NCI-H446 (cell line): ENCODE measurements at places on chromosomes 7 and 10.

DNA sequence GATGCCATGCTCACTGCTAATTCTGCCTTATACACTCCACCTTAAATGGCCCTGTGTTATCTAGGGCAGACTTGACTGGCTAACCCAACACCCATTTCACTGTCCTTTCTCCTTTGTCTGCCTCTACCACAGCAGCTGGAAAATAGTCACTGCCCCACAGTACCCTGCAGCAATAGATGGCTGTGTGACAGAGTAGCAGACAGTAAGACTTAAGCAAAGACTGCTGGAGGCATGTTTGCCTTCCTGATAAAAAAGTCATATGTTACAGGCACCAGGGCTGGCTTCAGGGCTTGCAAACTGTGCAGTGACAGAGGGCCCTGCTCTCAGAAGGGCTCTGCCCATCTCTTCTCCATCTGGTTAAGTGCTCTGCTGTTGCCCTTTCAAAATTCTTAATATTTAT lies 332.6 kb upstream of the GHITM start:
- DNase-seq, result no peak

DNA sequence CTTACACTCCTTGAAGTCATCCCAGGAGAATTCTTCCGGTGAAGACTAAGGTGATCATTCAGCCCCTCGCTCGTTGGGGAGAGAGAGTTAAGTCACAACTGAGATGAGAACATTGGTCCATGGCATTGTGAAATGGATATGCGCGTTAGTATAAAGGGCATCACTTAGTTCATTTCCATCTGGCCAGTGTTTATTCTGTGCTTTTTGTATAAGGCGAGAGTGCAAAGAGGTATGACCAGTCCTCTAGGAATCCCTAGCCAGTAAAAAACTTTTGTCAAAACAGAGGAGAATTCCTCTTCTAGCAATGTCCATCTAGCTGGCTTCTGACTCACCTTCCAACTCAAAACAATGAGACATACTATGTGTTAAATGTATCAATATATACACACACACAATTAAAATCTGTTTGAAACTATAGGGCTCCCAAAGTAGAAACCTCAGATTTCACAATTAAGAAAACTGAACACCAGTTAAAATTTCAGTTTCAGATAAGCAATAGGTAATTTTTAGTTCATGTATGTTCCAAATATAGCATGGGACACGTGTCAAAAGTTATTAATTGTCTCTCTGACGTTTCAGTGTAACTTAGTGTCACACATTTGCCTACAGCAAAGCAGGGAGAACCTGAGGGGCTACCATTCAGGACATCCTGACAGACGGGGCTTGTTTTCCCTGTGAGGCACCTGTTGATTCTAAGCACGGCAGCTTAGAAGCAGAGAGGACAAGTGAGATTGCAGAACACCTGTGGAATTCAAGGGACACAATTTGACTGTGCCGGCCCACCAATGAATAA lies 158.9 kb downstream of the KLF6 start:
- no peak for DNase-seq

GRCh38 chr10:53697038-53697437 lies 924.5 kb upstream of the MBL2 start:
- no peak for DNase-seq

DNA sequence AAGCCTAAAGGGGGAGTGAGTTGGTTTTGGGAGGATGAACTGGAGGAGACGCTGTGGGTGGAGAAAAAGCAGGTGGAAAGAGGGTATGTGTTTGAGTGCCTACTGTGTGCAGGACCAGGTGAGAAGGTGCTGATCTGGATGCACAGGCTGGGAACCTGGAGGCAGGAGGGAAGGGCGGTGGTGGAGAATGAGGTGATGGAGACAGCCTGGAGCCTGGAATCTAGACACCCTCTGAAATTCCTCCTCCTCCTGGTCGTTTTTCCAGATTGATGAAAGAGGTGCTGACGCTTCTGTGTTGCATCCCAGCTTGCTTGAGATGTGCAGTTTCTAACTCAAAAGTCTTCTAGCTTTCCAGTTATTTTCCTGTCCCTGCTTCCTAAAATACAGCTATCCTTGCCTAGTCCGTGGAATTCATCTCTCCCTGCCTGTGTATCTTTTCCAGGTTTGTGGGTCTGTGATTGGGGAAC lies 67.5 kb downstream of the LRMDA start:
- DNase-seq, result no peak

- no peak for DNase-seq
Observed at GRCh38 chr10:12709521-12709963, 292.0 kb downstream of the CCDC3 start.

- no peak for DNase-seq
Observed at GRCh38 chr7:99728615-99729014, 6.4 kb downstream of the CYP3A7 start.

DNA sequence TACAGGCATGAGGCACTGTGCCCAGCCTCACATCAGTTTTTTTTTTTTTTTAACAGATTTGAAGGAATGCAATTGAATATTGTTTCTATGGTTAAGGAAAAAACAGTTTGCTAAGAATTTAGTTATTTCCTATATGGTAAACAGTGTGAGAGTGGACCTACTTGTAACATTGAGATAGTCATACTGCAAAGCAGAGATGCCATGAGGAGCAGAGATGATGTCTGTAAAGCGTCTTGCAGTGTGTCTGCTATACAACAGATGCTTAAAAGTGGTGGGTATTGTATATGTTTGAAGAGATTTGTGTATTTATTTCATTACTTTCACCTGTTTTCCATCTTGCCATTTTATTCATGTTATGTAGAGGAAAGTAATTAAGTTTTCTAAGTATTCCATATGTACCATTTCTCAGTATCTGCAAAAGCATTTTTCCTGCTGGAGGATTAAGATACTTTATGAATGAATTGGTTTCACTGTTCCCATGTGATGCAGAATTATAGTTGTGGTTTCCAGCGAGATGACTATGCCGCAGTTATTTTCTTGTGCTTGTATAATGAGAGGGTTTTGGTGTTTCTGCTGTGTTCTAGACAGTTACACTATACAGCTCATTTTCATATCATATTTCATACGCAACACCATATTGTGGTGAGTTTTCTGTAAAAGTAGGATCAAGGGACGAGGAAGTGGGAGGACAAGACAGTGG lies 26.6 kb downstream of the TET1 start:
- DNase-seq, result no peak

GRCh38 chr10:30270247-30270646 lies 78.8 kb downstream of the MTPAP start:
- no peak for DNase-seq

- no peak for DNase-seq
Observed at GRCh38 chr7:30450240-30450982, 28.2 kb downstream of the NOD1 start.

DNA sequence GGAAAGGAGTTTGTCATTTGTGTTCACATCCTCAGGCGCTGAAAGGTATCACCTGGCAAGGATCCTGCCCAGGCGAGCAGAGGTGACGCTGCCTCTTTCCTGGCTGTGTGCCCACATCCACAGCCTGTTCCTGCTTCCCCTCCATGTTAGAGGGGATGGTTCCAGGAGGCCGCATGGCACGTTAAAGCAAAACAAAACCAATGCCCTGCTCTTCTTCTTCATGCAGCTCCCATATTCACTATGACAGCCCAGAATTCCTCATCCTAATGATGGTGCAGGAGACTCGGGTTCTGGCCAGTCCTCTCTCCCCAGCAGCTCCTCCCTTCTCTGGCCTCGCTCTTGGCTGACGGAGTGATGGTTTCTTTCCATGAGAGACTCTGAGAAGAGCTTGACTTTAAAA lies 678.5 kb upstream of the ANKRD30A start:
- DNase-seq, result peak; percentile 43

DNA sequence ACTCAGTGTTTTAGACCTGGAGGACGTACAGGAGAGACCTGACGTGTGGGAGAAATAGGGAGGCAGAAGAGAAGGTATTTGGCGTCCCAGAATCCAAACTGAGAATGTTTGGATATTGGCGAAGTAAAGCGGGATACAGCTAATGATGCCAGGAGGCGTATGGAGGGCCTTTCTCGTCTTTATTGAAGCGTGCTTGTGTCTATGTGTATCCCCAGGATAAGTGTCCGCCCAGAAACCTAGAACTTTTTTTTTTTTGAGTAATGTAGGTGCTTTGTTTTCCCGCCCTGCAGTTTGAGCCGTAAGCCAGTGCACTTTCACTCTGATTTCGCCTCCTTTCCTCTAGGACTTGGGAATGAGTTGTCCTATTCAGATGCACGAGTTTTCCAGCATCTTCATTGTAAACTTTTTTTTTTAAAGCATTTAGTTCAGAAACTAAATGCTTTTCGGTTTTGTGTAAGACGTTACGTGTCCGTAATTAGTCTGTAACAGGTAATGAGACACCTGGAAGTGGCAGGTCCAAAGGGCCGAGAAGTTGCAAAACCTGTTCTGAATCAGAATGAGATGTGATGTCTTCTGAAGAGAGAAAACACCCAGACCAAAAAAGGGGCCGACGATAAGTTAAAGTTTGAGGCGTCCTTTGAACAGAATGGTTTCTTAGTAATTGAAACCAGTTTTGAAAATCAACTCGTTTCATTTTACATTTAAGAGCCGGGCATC lies 746 bp downstream of the ARL5B start:
- DNase-seq, result no peak

DNA sequence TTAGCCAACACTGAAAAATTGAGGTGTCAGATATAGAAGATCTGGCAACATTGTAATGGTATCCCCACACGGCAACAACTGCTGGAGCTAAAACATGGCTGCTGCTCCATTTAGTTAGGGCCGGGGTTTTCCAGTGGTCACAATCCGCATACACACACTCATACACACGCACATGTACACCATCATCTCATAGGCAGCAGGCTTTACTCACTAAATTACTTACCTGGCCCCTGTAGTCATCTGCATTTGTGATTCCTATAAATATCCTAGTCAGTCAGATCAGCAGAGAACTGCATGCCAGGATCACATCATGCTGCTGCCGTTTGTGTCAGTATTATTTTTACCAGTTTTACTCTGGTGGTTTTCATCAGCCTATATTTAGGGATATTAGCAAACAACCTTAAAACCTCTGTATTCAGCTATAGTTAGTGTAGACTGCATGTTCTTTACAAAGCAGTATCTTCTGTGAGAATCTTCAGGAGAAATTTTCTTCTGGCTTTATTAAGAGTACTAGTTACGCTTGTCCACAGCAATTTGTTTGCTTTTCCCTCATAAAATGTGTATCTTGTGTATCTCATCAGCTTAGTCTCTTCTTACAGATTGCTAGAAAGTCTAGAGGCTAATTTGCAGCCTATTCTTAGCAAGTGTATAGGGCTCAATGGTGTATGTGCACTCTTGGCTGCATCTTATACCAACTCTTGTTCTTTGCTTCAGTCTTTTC lies 38.3 kb upstream of the PTPN12 start:
- no peak for DNase-seq

GRCh38 chr7:41915871-41916270 lies 213.0 kb upstream of the INHBA start:
- no peak for DNase-seq

GRCh38 chr10:125857185-125857760 lies 23.8 kb downstream of the DHX32 start:
- no peak for DNase-seq

GRCh38 chr10:36712695-36713094 lies 412.7 kb upstream of the ANKRD30A start:
- DNase-seq, result no peak

- no peak for DNase-seq
Observed at GRCh38 chr10:6987536-6987945, 407.5 kb upstream of the PRKCQ start.

- DNase-seq, result peak; percentile 36
Observed at GRCh38 chr10:100370714-100371481, 23.9 kb downstream of the SCD start.

- DNase-seq, result no peak
Observed at GRCh38 chr10:119466655-119467054, 75.9 kb downstream of the RGS10 start.

DNA sequence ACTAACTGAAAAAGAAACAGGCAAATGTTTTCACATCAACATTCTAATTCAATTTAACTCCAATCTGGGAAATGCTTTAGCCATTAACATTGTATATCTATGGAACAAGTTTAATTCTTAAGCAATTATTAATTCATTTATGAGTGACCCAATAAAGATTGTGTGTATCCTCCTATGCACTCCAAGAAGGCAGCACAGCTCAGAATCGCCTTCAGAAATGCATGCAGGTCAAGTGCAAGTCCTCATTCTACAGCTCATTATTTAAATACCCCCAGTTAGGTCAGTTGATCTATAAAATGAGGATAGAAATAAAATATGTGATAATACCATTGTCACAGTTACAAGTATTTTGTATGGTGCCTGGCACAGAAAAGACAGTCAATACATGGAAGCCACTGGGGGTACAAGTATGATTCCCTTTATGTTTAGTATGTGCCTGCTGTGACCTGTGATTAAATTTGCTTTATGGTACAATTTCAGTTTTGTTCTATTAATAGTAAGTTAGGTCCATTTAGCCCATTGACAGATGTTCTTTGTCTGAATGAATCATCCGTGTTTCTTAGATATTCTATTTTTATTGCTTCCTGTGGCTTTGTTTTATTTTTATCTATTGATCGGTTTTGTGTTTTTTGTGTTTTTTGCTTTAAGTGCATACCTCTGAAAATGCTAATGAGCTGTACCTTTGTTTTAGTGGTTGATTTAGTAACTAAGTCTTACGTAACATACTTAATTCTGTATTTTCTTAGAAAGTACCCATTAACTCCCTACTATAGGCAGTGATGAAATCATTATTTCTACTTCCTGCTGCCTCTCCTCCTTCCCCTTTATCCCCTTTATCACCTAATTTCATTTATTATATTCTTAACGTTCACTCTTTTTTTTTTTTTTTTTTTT lies 42.8 kb downstream of the CPXM2 start:
- no peak for DNase-seq

- no peak for DNase-seq
Observed at GRCh38 chr10:91521439-91521838, 111.3 kb downstream of the HECTD2 start.

DNA sequence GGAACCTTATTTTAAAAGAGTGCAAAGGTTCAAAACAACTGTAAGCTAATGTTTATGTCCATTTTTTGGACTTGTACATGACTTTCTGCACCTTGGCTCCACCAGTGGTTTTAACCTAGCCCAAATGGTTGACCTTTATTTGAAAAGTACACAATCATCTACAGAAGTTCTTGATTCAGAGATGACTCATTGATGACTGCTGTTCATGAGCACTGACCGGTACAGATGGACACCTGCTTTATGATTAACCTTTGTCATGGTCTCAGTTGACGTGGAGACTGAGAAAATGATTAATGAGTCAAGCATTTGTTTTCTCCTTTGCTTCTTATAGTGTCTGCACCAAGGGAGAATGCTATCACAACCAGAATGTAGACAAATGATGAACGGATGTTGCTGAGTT lies 55.7 kb upstream of the PTER start:
- DNase-seq, result no peak
